ENCODE measurements at places on chromosomes 16 and 17.

DNA sequence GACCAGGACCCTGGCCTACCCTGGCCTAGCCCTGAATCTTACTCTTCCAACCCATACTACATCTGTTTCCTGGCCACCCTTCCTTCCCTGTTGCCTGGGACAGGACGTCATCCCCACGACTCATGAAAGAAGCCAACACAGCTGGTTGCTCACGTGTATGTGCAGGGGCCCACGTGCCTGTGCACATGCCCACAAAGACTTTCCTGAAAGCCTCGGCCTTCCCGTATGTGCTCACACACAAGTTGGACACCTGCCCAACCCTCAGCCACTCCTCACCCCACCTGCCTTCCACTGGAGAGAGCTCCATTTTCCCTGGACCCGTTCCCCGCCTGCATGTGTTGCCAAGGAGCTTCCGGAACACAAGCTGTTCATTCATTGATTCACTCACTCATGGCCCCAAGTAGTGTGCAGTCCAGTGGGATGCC, 7.0 kb downstream of the PLXDC1 start:
- DNase-seq = no peak

DNA sequence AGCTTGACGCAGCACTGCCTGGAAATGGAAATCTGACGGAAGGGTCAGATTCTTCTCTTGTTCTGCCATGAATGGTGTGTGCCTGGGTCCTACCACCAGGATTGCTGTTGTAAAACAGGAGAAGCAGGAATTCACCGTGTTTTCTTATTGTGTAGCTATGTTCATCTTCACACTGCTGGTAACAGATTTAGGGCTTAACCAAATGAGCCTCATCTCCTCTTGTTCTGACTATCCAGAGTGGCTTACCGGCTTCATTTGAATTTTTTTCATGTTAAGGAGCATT, 97.3 kb upstream of the CHMP6 start:
- no peak for DNase-seq

DNA sequence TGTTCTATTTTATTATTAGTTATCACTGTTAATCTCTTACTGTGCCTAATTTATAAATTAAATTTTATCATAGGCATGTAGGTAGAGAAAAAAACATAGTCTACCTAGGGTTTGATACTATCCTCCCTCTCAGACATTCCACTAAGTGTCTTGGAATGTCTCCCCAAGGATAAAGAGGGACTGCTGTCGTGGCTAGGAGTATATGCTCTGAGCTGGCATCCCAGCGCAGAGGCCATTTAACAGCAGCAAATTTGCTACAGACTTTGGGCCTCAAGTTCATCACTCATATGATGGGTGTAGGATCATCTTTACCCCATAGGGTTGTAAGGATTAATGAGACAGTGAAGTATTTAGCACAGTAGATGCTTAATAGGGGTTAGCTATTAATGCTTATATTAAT, 56.7 kb downstream of the ZFHX3 start:
- no peak for DNase-seq

- no peak for DNase-seq
Measured at GRCh38 chr17:31393749-31394146, 2.3 kb downstream of the RAB11FIP4 start.

DNA sequence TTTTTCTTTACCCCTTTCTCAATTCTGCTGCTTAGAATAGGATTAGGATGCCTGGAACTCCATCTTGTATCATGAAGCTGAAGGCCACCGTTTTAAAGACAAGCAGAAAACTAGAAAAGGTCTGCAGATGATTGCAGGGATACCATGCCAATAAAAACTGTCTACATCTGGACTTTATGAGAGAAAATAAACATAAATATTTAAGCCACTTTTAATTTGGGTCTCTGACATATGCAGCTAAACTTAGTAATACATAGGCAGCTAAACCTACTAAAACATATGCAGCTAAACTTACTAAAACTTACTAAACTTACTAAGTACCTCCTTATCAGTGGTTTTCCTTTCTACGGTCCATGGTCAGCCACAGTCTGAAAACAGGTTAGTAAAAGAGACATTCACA, 48.4 kb downstream of the FBXL20 start:
- no peak for DNase-seq

DNA sequence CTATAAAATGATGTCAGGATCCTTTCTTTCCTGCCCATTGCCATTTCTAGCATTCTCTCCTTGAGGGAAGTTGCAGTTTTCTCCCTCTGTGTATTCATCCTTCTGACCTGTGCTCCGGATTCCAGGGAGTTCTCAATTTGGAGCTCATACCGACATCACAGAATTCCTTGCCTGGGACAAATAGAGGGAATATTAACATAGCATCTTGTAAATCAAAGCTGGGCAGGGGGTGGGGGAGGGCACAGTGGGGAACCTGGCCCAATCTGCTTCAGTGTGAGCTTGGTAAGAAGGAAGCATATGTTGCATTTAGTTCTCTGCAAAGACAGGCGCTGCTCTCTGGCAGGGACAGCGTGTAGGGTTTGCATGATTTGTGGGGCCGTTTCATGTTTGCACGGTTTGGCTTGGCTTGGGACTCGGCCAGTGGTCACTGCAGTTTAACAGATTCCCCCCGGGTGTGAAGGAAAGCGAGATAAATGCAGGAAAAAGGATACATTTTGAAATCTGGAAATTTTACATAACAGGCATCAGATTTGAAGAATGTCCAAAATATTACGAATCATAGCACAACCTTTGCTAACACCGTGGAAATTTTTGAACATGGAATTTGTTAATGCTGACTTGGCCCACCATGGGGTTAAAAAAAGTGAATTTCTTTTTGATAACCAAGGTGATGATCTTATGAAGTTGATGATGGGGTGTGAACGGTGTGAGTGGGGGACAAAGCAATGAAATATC, 178.0 kb downstream of the WWOX start:
- no peak for DNase-seq

DNA sequence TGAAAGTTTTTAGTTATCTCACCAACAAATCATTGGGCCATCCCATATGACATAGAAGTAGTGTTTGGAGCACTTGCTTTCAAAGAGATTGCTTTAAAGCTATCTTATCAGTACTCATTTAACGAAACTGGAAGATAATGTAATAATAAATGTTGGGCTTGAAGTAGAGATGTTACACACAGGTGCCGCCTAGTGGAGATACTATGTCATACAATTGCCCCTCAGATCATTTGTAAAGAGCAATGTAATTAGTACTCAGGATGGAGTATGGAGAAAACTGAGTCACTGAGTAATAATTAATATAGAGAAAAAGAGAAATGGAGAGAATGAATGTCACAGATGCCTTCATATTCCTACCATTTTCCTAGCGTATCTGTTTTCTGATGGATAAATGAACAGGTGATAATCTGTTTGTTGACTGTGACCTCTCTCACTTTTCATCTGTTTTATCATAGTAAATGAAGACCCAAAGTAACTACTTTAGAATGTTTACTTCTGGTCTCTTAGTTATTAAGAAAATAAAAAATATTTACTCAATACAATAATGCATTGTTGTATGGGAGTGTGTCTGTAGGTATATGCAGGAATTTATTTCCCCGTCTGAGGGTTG, 80.4 kb downstream of the EFCAB5 start:
- peak; percentile 66 for DNase-seq

DNA sequence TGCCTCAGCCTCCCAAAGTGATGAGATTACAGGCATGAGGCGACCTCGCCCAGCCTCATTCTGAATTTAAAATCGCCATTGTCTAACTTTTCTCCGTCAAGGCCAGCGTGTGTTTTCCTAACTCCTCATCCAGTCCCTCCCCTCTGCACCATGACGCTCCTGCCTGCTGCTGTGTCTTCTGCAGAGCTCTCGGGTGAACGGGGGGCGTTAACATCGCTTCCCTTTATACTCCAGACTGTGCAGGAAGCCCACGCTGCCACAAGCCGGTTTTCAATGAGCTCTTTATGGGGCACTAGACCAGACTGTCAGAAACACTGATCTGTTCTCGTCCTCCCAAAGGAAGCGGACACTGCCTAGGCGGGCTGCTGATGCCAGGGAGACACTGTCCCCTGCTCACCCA, 13.2 kb downstream of the AANAT start:
- DNase-seq = peak; percentile 23

DNA sequence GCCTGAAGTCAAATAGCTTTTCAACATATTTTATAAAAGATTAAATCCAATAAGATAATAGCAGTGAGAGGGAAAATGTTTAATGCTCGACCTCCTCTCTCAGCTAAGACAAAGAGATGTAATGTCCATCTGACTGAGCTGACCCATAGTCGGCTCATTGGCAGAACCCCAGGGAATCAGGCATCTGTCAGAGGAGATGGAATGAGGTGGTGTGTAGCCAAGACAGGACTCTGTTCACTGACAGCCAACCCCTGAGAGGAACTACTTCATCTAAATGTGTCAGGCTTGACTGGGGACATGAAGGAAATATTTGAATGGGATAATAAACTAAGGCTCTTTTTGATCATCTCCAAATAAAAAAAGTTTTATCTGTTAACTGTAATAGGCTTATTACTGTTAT, 188.0 kb downstream of the CDH11 start:
- no peak for DNase-seq

GRCh38 chr16:55107851-55108250, 177.2 kb downstream of the IRX5 start:
- no peak for DNase-seq

DNA sequence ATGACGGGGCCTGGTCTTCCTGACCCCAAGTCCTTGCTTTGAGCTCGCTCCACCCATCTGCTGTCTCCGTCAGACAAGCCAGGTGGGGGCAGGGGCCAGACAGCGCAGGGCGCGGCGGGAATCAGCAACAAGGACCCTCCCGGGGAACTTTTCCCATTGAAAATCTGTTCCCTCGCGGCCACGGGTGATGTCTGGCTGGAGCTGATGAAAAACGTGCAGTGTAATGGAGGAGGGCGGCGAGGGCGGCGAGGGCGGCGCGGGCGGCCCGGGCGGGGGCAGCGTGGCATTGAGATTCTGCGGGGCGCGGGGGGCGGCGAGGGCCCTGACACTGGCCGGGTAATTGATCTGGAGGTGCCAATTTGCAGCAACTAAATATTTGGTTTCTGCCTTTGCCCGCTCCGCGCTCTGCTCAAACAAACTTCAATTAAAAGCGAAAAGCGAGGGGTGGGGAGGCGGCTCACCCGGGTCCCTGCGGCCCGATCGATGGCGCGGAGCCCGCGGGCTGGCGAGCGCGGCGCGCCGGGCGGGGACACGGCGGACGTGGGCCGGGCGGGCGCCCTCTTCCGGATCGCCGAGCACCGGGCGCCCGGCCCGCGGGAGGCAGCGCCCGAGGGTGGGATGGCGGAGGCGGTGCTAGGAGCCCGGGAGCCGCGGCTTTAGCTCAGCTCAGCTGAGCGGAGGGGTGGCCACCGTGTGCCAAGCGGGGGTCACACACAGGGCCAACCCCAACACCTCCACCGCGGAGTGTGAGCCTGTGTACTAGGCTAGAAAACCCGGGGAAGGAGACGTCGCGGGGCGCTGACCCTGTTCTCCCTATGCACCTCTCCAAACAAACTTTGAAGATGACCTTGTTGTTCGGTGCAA, 32.4 kb downstream of the DCAKD start:
- DNase-seq = peak; percentile 19

DNA sequence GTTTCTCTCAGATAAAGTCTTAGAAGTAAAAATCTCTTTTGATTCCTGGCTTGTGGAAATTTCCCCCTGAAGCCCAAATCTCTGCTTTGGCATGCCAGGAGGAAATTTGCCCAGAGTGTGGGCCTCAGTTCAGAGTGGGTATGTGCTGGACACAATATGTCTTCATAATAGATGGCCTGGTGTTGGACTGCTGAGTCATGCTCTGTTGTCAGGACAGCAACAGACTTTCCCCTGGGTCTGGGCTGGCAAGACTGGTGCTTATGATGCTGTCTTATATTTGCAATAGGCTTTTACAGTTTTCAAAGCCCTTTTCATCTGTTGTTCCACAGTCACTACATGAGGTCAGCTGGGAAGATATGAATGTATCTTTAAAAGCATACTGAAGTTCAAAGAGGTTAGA, 57.0 kb downstream of the SHISA9 start:
- DNase-seq = no peak

GRCh38 chr17:57875290-57876022, 25.6 kb upstream of the MRPS23 start:
- no peak for DNase-seq

- peak; percentile 50 for DNase-seq
Measured at GRCh38 chr17:17837380-17837821, 615 bp upstream of the SREBF1 start.

- no peak for DNase-seq
Measured at GRCh38 chr17:16267174-16267573, 50.2 kb downstream of the PIGL start.

GRCh38 chr16:14198572-14198971, 127.5 kb downstream of the MRTFB start:
- peak; percentile 64 for DNase-seq

GRCh38 chr17:68349157-68349556, 57.9 kb downstream of the ARSG start:
- no peak for DNase-seq

- no peak for DNase-seq
Measured at GRCh38 chr16:3808308-3809063, 72.0 kb downstream of the CREBBP start.

- DNase-seq = peak; percentile 31
Measured at GRCh38 chr16:27972500-27972899, 91.0 kb downstream of the GSG1L start.

GRCh38 chr17:74592087-74592990, at the start of gene CD300LD:
Gene CD300LD (minus strand): TSS chr17:74592283. CDS start chr17:74592202, 81 bp downstream.
- no peak for DNase-seq

DNA sequence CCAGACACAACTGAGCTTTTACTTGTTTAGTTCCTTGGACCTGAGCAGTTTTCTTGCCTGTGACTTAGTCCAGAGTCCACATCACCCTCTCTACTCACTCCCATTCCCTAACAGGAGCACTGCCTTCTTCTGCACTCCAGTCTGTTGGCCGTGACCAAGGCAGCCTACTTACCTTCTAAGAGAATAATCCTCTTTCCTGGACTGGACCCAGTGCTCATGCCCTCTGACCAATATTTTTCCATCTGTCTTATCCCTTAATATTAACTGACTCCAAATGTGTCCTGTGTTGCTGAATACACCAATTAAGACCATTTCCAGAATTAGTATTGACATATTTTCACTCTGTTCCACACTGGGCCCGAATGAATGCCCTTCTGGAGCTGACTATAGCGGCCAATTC, 681.0 kb upstream of the KIF2B start:
- no peak for DNase-seq

- no peak for DNase-seq
Measured at GRCh38 chr17:74525465-74525725, 5.9 kb downstream of the CD300LB start.

GRCh38 chr16:70574595-70575271, 51.1 kb downstream of the SF3B3 start:
- no peak for DNase-seq

DNA sequence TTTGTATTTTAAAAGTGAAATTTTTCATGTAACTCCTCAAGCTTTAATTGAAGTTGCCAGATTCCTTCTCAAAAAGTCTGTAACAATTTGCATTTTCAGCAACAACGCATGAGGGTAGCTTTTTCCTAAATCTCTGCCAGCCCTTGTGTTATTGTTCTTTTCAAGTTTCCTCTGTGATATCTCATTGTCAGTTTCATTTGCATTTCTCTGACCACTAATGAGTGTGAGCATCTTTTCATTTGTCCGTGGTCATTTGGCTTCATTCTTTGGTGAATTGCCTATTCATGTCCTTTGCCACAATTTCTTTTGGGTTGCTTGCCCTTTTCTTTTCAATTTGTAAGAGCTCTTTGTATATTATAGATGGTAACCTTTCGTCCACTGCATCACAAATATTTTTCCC, 68.0 kb upstream of the NKD1 start:
- no peak for DNase-seq

- no peak for DNase-seq
Measured at GRCh38 chr16:30350134-30350871, 4.8 kb downstream of the CD2BP2 start.

Measured in inflammatory macrophage treated with lipopolysaccharide for 1 hour (primary cell).